ENCODE measurements at places on chromosomes 6 and 20.

DNA sequence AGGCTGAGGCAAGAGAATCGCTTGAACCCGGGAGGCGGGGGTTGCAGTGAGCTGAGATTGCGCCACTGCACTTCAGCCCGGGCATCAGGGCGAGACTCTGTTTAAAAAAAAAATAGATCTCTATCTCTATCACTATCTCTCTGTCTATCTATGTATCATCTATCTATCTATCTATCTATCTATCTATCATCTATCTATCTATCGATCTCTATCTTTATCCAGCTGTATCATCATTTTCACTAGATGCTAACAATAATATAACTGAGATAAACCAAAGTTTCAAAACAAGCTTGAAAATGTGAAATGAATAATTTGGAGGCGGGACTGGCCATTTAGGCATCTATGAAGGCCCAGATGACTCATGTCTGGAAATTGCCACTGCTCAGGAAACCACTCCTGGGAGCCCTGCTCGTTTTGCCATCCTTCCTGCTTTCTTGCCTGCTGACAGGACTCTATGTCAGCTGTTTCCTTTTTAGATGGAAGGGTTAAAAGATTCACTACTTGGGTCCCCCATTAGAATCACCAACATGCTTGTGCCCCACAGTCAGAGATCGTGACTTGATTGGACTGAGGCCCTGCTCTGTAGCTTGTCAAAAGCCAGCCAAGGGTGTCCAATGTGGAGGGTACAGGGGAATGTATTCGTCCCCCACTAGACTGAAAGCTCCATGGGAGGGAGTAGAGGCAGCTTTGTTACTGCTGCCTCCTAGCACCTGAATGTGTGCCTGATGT, 61.7 kb downstream of the UTRN start:
- peak; percentile 51 for DNase-seq

DNA sequence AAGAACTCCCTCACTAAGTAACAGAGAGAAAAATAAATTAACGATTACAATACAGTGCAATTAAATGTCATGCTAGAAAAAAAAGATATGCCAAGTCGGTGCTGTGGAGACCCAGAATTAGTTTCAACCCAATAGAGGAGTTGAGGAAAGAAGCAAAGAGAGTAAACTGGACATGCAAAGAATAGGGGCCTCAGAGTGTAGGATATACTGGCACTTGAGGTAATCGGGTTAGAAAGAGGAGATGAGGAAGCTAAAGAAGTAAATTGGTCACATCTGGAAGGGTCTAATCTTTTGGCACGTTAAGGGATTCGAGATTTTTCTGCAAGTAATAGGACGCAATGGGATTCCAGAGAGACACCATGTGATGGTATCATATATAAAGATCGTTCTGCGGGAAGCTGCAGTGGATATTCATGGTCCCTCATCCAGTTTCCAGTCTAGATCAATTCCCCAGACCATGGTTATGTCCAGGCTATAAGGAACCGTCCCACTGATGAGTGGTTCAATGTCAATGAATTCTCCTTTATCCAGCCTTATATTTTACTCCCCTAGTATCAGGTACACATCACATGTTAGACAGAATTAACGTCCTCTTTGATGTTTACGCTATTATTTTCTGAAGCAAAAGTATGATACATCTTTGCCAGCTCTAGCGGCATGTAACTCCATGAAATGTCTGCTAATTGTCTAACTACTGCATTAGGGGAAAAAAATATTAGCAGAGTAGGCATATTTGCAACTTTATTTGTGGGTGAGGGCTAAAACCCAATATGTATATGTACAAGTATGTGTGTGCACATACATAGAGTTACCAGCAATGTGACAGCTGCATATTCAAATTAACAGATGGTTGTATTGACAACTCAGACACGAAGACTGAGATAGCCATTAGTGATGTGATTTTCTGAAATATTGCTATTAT, 1.1 kb upstream of the TBC1D32 start:
- no peak for DNase-seq

DNA sequence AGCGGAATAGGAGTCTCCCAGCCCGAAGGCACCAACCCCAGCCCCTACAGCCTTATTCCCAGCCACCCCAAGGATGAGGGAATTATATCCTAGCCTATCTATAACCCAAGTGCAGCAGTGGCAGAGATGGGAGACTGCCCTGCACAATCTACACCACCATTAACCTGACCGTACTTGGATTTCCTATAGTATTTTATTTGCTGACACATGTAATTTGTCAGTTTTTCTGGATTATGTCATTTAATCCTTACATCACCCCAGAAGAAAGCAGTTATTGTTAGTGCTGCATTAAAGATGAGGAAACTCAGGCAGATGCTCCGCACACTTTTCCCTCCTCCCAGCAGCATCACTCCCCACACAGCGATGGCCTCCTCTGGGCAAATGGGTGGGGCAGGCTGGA, 6.0 kb downstream of the BFSP1 start:
- DNase-seq: no peak

DNA sequence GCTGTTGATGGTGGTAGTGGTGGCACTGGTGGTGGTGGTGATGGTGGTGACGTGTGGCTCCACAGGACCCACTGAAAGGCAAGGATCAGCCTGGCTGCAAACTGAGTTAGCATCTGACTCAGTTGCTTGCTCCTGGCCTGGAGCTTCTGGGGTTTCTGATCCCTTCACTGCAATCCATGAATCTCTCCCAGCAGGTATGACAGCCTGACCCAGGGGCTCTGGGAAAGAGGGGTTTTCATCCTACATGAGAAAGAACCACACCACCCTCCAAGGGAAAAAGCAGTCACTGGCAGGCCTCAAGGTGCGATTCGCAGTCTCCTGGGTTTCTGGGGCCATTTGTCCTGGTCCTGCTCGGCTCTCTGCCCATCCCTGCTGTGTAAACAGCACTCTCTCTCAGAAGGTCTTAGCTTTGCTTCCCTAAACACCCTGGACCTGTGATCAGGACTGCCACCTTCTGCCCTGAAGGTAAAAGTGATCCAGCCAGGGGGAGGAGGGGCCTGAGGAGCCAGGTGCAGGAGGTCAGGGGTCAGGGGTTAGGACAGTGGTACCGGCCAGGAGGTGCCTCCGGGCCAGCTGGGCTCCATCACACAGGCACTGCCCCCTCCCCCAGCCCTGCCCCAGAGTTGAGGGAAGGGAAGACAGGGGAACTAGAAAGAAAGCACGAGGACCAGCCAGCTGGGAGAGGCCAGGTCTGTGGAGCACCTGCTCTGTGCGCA, 152.0 kb downstream of the BMP7 start:
- DNase-seq: no peak

- DNase-seq: no peak
Measured at GRCh38 chr6:26057899-26058298, 29.3 kb upstream of the HFE start.

DNA sequence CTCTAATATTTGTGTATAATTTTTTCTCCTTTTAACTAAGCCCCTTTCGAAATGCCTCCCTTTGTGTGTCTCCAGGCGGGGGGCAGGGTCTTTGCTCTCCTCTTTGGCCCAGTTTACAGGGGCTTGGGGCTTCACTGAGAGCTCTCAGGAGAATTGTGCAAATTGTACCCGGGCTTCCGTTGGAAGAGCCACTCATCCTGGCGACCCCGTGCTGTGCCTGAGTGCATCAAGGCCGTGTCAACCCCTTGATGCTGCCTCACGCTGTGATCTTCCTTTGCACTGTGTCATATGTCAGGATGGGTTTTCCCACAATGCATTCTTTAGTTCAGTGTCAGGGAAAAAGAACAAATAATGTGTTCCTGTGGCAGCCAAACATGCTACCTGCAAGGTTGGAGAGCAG, 118.0 kb upstream of the POU3F2 start:
- DNase-seq: no peak

GRCh38 chr20:2749343-2749950, 51.0 kb downstream of the CPXM1 start:
- DNase-seq: no peak

- DNase-seq: no peak
Measured at GRCh38 chr20:24314053-24314452, 155.4 kb upstream of the SYNDIG1 start.

DNA sequence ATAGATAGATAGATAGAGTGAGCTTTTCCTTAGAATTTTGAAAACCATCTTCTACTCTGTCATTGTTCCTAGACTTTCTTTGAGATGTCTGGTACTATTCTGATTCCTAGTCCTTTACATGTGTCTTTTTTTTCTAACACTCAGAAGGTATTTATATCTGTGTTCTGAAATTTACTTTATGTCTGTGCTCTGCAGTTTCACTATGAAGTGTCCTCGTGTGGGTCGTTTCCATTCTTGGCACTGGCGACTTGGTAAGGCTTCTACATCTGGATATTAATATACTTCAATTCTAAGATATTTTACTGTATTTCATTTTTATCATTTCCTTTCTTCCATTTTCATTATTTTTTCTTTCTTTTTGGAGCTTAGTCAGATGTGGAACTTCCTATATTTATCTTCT, 87.0 kb downstream of the FHL5 start:
- DNase-seq: no peak

GRCh38 chr20:42979720-42980119, 210.0 kb downstream of the PTPRT start:
- DNase-seq: no peak

DNA sequence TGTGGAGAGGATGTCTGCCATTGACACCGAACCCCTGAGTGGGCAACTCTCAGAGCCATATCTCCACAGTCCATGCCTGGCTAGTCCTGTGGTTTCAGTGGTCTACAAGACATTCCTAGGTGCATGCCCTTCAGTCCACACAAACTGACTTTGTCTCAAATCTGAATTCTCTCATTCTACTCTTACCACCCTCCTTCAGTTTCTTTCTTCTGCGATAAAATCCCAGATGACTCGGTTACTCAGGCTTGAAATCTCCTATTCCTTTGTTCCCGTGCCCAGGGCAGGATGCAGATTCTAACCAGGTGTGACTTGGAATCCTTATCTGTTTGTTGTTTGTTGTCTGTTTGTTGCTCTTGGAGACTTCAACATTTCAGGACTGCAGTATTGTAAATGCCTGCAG, 9.3 kb downstream of the CDS2 start:
- DNase-seq: peak; percentile 59
